ENCODE measurements at places on chromosomes 7 and 10.

GRCh38 chr10:114206902-114207301 is 27.7 kb downstream of the TDRD1 start:
- no peak for DNase-seq

GRCh38 chr7:23207021-23207420 is 25.2 kb downstream of the NUP42 start:
- no peak for DNase-seq

DNA sequence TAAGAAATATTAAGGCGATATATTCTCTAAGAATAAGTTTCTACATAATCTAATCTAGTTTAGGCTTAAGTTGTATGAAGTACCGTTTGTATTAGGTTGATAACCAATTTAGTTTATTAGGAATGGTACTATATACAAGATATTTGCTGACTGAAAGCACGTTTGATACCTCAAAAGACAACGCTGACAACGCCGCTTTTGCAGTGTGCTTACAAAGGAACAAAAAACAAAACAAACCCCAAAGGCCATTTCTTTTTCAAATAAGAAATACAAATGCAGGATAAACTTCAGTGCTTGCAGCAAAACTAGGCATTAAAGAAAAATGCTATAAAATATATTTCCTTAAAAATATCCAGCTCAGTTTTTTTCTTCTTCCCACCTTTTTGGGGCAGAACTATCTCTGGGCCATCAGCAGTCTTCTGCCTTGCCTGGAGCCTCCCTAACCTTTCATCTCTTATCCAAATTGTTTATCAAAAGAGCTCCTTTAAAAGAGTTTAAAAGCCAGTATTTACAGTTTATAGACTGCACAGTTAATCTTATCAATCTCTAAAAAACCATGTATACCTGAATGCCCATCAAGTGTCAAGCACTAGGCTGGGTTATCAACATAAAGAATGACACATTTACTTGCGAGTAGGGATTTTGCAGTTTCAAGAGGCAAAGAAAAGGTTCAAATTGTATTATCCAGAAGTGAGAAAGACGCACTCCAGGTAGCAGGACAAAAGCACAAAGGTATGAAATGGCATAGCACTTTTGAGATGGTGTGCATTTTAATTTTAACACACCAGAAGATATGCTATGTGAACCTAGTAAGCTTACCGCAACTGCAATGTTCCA is 4.1 kb upstream of the KMT2E start:
- DNase-seq, result no peak

DNA sequence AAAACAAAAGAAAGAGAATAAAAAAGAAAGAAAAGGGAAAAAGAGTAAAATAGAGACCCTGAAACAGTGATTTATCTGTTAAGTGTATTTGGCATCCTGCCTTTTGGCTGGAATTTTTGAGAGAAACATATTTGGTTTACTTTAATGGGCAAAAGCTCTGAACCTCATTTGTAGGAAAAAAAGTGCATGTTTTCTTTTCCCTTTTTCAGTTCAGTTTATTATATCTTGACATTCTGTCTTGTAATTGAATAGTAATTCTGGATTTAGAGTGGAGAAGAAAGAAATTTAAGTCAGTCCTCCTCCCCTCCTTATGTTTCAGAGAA is 69.5 kb downstream of the ARID5B start:
- peak; percentile 67 for DNase-seq

- no peak for DNase-seq
These were observed 6.6 kb upstream of the SAMD8 start for GRCh38 chr10:75104842-75105241.

- peak; percentile 96 for DNase-seq
These were observed 96.3 kb downstream of the CPED1 start for GRCh38 chr7:121084748-121085336.

DNA sequence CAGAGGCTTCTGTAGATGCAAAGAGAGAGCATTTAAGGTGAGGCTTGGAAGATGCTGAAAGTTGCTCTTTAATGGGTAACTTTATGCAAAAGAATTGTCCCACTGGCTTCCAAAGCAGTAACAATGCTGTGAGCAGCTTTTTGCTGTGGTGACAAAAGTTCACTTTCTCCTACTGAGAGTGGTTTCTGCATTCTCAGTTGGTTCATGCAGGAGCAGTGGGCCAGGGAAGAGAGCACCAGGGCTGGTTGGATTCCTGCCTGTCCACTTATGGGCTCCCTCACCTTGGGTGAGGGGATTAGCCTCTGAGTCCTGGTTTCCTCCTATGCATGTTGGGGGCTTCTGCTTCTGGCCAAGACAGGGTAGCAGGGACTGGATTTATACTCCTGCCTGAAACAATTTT is 31.1 kb upstream of the GOLGA7B start:
- DNase-seq, result no peak

- no peak for DNase-seq
These were observed 6.8 kb upstream of the ASB15 start for GRCh38 chr7:123594813-123595241.

DNA sequence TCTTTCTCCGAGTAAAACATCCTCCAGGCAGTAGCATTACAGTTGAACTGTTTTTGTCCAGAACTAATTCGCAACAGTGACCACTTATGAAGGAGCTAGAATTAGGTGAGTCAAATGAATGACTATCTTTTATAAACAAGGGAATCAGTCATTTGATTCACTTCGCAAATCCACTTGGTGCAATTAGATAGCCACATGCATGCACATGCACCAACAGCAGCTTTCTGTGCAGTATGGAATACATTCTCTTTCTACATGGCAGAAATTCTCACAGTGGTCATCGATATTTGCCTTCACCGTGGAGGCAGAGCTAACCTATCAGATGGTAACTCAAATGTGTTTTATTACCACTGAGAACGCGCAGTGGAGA is 118.8 kb downstream of the CDK6 start:
- DNase-seq, result no peak

DNA sequence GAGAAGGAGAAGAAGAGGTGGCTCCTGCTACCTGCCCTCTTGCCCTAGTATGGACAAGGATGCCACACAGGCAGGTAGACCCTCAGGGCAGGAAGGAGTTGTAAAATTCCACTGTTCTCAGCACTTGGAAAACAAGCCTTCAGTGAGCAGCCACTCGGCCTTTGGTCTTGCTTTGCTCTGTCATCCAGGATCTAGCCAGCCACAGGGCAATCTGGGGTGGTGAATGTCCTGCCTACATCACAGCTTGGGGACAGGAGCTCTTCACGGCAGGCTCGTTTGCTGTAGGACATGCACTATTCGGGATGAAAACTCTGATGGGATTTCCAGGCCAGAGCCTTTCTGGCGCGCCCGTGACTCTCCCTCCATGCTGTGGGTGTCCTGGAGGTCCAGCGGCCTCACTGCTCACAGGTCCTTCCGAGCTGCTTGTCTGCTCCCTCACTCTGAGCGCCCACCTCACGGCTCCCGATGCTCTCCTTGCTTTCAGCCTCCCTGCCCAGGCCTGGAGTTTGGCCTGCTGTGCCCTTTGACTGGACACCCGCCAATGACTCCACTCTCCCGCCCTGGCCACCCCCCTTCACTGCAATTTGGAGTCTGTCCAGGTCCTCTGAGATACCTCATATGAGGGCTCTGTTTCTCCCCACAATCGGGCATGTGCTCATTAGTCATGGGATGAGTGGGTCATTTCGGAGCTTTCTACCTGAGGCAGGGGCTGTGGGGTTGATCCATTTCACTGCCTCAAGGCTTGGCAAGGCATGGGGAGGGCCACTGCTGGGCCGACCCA is 227.2 kb upstream of the GRB10 start:
- peak; percentile 60 for DNase-seq

- DNase-seq, result no peak
These were observed 74.0 kb upstream of the EN2 start for GRCh38 chr7:155383756-155384491.

DNA sequence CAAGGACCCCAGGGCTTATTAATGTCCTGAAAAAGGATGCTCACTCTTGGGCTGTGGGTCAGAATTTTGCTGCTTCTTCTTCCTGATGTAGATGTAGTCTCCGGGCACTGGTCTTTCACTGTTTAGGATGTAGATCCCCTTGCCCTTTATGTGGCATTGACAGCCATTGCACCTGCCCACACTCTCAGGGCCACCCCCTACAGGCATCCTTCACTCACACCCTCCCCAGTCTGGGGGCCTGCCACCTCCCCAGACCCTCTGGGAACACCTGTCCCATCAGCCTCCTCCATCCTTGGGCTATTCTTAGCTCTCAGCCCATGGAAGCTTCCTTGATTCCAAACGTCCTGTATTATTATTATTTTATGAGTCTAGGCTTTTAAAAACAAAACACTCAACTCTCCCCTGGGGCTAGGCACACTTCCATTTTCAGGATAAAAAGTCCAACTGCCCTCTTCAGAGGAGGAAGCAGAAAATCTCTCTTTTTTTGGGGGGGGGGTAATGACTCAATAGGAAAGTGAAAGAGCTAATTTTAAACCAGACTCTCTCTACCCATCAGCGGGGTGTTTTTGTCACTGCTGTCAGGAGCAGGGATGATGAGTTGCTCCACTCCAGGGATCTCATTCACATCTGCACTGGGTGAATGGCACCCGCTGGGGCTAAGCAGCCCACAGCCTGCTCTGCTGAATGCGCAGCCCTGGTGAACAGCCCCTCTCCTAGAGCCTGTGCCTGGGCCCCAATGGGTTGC is 11.5 kb upstream of the KLRG2 start:
- peak; percentile 22 for DNase-seq

- DNase-seq, result peak; percentile 62
These were observed 1.6 kb upstream of the HTRA1 start for GRCh38 chr10:122459561-122460273.

GRCh38 chr10:71644307-71645180 is 75.0 kb downstream of the C10orf105 start:
- DNase-seq, result no peak

DNA sequence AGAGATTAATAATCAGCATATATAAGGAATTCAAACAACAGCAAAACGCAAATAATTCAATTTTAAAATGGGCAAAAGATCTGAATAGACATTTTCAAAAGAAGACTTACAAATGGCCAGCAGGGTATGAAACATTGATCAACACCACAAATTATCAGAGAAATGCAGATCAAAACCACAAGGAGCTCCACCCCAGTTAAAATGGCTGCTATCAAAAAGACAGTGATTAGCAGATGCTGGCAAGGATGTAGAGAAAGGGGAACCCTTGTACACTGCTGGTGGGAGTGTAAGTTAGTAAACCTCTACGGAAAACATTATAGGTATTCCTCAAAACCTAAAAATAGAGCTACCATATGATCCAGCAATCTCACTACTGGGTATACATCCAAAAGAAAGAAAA is 128.0 kb upstream of the CACUL1 start:
- DNase-seq, result no peak

- no peak for DNase-seq
These were observed 35.3 kb upstream of the SLF2 start for GRCh38 chr10:100877461-100877850.

DNA sequence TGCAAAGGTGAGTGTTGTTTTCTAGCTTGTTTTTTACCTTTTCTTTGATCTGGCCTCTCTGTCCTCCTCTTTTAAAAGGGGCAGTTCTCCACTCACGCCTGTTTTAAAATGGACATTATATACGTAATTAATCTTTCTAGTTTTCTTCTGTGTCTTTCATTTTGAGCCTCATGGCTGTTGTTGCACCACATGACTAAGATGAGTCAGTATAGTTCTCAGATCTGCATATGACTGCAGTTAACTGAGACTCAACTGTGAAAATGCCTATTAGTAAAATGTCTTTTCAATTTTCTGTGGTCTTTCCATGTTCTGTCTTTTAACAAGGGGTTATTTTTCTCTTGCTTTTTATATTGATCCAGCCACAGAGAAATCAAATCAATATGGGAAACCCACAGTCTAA is 296.1 kb downstream of the CDK14 start:
- no peak for DNase-seq

GRCh38 chr10:81200801-81201200 is 663.1 kb downstream of the SH2D4B start:
- no peak for DNase-seq
